ENCODE measurements at places on chromosomes 7 and 10.

GRCh38 chr10:28302012-28302637, 739 bp downstream of the MPP7 start:
- DNase-seq = no peak

DNA sequence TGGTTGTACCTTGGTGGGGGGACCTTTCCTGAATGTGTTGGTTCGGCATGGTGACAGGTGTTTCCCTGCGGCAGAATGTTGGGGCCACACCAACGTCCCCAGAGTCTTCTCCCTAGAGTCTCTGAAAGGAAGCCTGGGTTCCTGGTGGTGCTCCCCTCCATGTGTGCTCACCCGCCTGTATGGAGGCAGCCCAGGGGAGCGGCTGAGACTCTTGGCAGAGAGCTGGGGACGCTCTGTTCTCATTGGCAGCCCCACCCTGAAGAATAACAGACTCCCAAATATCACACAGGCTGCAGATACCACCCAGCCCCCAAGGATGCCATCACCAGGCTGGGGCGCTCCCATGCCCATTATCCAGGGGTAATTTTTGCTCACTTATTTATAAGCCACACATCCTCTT, 34.8 kb downstream of the CHST12 start:
- no peak for DNase-seq

- DNase-seq = no peak
Observed at GRCh38 chr10:96365571-96365970, 6.8 kb upstream of the OPALIN start.

- DNase-seq = no peak
Observed at GRCh38 chr10:129058664-129059155, 408.3 kb upstream of the MGMT start.

- no peak for DNase-seq
Observed at GRCh38 chr7:143288836-143289235, 685 bp downstream of the CASP2 start.

DNA sequence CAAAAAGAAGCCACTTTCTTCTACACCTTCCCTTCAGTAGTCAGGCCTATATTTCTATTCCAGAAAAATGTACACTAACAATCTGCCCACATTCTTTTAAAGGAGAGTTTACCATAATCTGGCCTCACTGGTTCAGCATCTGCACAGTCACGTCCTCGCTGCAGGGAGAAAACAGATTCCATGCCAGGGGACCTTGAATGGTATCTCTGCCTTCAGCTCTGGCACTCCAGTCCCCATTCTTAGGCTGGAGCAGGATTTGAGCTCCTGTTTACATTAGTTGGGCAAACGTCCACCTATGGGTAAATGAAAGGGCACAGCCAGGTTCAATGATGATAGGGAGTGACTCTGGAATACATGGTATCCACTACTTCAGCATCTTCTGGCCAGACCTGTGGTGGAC, 371.0 kb upstream of the MTPN start:
- DNase-seq = no peak

DNA sequence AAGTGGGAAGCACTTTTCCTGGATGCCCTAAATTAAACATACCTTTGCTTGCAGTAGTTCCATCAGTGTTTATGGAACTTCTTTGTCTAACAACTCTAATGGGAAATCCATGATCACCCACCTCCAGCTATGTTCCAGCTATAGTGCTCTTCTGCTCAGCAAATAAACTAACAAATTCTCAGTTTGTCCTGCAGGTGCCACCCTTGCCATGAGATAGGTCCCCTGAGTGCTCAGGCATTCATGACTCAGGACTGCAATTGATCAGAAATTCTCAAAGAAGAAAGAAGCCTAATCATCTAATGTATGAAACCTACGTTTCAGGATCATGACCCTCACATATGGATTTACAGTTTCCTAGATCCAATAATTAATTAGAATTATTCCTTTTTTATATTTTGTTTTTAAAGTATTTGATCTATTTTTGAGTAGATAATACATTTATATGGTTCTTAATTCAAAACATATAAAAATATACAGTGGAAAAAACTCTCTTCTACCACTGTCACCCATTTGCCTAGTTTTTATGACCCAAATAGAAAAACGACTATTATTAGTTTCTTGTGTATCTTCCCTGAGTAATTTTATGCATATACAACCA, 48.7 kb upstream of the DYNC1I1 start:
- DNase-seq = peak; percentile 46

DNA sequence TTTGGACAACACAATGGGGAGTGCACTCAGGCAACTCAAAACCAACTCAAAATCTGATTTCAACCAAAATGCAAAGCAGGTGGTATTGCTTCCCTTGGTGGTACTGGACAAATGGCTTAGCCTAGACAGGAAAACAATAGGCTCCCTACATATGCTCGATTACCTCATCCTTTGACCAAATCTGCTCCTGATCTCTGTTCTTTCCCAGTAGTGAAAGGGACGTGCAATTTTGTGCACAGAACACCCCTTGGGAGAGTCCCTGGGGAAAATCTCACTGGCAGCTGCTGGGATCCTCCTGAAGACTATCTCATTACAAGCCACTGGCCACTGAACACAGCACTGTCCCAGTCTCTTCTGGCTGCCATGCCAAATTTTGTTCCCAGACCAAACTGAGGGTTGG, 149.2 kb upstream of the VSTM2A start:
- no peak for DNase-seq

GRCh38 chr10:99331207-99331803, 2.1 kb downstream of the CNNM1 start:
- peak; percentile 25 for DNase-seq

- no peak for DNase-seq
Observed at GRCh38 chr7:48511080-48511479, 339.8 kb downstream of the ABCA13 start.

DNA sequence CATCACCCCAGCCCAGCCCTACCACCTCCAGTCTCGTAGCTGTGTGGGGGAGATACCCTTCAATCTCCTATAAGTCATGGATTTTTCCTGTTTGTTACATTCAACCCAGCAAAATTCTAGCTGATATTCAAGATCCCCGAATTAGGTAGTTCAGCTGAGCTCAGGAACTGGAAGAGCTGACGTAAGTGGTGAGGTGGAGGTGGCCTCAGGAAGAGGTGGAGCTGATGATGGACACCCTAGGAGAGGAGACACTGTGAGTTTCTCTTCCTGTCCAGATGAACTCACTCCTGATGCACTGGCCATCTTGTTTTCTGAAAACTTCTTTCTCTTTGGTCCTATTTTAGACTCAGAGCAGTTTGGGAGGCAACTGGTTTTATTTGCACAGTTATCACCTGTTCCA, 90.5 kb upstream of the PITRM1 start:
- DNase-seq = no peak

DNA sequence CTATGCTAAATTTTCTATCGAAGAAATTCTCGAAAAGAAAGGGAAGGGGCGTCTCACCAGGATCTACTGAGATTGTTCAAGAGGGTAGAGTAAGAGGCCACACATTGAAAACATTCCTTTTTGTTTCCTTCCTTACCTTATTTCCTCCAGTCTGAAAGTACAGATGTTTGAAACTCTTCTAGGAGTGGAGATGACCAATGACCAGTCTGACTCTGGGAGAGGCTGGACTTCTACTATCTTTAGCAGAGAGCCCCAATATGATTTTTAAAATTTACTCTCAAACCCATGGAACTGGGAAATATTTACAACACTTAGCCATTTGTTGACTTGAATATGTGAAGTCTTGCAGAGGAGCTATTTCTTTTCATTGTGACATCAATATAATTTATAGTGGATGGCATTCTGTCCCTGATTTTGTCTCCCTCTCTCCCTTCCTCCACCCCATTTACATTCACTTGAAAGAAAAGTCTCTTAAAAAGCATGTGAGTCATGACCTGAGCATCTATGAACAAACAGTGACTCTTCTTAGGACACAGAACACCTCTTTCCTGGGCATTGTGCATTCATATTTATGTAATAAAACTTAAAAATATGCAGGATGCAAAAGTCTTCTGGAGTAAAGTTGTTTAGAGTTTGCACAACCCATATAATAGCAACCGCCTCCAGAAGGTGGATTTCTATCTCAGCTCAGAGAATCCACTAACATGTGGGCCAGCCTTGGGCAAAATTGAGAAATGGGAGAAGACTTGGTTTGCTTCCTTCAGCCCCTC, 31.2 kb upstream of the BMPER start:
- DNase-seq = no peak
